RKO (cell line): ENCODE measurements at places on chromosomes 1 and 21.

- DNase-seq, result no peak
Observed at GRCh38 chr1:7422561-7422960, 348.5 kb upstream of the VAMP3 start.

GRCh38 chr1:239617259-239617658 is 230.9 kb downstream of the CHRM3 start:
- no peak for DNase-seq

GRCh38 chr21:17988102-17988437 is 168.9 kb upstream of the C21orf91 start:
- DNase-seq, result no peak

DNA sequence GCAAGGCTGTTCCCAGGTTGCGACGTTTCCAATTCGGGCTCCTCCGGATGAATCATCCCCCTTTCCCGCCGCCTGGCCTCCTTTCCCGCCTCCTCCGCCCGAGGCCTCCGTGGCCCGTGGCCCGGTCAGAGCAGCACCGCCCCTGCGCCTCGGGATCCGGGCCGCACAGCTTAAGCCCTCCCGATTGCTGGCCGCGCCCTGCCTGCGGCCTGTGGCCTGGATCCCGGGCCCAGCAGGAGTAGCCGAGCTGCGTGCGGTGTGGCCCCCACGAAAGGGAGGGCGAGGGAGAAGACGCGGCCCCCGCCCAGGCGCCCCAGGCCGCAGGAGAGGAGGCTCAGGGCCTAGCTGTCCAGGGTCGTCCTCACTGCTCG is 1.0 kb downstream of the TMEM200B start:
- DNase-seq, result no peak

DNA sequence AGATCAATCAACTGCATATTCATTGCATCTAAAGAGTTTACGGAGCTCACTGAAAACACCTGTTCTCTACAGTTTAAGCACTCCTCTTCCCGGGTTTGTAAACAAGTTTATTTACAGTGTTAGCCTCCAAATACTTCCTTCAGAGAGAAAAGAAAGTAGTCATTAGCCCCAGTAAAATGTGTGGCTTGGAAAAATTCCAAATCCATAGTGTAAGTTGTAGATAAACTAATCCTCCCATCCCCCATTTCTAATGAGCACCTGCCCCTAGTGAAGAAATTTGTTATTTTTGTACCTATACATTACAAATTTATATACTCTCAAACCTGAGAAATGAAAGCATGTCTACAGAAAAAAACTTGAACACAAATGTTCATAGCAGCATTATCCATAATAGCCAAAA is 21.9 kb downstream of the PUM1 start:
- DNase-seq, result no peak

GRCh38 chr1:248174521-248174920 is at the start of gene OR2M2:
OR2M2 (plus strand) TSS chr1:248174821; CDS start chr1:248179986, 5,165 bp downstream.
- no peak for DNase-seq

- peak; percentile 18 for DNase-seq
Observed at GRCh38 chr1:191963286-191963685, 195.0 kb upstream of the RGS18 start.

DNA sequence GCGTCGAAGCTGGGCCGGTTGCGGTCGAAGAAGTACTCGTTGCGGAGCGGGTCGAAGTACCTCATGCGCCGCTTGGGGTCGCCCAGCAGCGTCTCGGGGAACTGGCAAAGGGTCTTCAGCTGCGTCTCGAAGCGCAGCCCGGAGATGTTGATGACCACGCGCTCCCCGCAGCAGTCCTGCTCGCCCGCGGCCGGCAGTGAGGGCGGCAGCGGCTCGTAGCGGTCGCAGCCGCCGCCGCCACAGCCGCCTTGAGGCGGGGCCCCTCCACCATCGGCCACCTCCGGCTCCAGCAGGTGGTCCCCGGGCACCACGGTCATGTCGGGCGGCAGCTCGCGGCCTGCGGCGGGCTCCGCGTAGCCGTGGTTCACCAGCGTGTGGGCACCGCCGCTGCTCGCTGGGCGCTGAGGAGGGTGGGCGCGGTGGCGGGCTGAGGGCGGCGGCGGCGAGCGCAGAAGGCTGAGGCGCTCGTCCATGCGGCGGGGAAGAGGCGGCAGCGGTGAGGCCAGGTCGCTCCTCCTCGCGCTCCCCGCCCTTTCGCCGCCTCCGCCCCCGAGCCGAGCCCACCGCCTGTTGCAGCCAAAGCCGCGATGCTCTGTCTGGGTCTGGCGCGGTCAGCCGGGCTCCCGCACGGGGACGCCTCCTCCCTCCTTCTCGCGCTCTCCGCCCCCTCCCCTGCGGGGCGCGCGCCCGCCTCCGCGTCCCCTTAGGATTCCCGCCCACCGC is at the start of gene KCNA3:
Gene KCNA3 (minus strand): TSS at position 604 of the 723 bp plus-strand sequence. CDS start 131 bp downstream, at position 473.
- no peak for DNase-seq
